NCI-H146 (cell line): ENCODE measurements at places on chromosomes 11 and 22.

GRCh38 chr11:64333556-64333955 is 6.4 kb upstream of the CCDC88B start:
- no peak for DNase-seq

DNA sequence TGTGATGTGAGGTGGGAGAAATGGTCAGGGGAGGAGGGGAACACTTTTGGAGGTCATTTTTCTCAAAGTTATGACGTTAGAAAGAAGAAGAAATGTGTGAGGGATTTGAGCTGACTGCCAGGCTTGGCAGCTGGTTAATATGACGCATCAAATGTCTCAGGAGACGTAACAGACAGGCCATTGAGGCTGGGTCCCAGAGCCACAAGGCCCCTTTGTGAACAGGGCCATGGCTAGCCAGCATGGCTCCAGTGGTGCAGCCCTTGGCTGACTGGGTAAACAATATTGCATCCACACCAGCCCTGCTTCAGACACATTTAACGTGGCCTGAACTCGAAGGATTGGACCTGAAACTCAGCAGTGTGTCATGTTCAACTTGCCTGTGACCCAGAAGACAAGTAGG is 34.3 kb downstream of the AMOTL1 start:
- DNase-seq, result no peak

DNA sequence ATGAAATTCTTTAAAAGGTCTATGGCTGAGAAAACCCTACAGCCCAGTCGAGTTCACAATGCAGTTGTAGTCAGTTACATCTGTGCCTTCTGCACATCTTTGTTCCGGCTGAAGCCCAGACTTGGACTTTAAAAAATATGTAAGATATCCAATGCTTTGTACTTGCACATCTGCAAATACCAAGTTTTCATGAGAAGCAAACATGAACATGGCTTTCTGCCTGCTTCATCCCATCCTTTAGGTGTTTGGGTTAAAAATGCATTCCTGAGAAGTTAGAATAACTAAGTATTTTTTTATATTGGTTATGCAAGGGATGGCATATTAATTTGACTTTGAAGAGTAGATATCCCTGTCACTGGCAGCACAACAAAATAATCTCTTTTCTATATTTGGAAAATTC is 528.4 kb downstream of the METTL15 start:
- no peak for DNase-seq

DNA sequence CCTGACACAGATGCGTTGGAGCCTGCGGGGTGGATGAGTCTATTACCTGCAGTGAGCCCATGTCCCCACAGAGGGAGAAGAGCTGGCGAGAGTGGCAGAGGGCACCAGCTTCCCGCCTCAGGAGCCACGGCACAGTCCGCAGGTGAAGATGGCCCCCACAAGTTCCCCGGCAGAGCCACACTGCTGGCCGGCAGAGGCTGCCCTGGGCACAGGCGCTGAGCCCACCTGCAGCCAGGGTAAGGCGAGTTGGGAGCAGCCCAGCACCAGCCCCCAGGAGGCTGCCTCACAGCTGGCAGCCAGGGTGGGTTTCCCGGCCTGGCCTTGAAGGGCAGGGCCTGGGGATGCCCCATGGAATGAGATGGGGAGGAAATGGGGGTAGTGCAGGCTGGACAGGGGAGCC is 5.2 kb upstream of the SUSD2 start:
- no peak for DNase-seq

DNA sequence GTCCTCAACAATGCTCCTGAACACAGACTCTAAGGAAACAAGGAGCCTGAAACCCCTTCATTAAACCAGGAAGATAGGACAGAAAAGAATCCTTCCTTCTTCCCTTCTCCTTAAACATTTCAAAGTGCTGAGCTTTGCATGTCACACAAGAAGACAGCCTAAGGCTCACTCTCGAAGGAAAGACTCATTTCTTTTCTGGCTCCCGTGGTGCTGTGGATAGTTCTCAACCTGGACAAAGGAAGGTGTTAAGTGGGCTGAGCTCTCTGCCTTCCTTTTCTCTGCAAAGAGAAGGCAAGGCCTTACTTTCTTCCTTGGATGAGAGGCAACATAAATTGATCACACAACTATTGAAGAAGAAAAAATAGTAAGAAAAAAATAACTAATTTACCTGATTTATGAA is 452.4 kb upstream of the DDI1 start:
- DNase-seq, result no peak

- DNase-seq, result no peak
Observed at GRCh38 chr11:8826901-8827560, 84.0 kb upstream of the AKIP1 start.

- no peak for DNase-seq
Observed at GRCh38 chr22:40419718-40420117, 49.3 kb downstream of the SGSM3 start.

DNA sequence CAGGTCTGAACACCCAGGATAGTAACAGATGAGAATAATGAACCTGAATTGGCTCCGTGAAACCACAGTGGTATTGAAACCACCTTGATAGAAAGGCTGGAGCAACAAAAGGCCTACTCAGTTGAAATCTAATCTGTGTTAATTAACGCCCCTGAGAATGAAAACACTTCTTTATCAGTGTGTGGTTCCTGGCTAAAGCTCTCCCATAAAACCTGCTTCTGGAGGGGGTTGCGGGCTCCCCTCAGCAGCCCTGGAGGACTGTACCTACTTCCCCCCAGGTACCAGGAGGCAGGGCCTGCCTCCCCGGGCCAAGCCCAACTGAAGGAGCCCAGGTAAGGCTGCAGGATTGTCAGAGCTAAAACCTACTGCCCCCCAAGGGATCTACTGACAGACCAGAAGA is 54.6 kb downstream of the PLEKHA7 start:
- DNase-seq, result peak; percentile 85

- DNase-seq, result no peak
Observed at GRCh38 chr11:9069256-9069655, 22.1 kb downstream of the SCUBE2 start.

DNA sequence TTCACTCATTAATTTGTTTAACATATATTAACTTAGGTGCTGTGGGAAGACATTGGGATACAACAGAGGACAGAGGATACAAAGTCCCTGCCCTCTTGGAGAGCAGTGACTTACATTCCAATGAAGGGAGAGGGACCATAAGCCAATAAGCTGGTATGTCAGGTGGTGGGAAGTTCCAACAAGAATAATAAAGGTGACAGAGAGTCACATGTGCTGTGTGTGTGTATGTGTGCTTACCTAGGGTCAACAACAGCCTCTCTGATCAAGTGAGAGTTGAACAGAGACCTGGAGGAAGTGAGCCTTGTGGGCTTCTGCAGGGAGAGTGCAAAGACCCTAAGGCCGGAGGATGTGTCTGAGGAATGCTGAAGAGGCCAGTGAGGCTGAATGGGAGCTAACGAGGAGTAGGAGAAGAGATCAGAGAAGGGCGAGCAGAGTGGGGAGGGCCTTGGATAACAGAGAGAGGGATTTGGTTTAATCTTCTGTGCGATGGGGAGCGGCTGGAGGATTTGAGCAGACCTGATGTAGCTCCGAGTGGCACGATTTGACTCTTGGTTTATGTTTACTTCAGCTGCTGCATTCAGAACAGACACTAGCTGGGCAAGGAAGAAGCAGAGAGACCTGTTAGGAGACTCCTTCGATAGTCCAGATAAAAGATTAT is 35.3 kb downstream of the MAP6 start:
- DNase-seq, result no peak

DNA sequence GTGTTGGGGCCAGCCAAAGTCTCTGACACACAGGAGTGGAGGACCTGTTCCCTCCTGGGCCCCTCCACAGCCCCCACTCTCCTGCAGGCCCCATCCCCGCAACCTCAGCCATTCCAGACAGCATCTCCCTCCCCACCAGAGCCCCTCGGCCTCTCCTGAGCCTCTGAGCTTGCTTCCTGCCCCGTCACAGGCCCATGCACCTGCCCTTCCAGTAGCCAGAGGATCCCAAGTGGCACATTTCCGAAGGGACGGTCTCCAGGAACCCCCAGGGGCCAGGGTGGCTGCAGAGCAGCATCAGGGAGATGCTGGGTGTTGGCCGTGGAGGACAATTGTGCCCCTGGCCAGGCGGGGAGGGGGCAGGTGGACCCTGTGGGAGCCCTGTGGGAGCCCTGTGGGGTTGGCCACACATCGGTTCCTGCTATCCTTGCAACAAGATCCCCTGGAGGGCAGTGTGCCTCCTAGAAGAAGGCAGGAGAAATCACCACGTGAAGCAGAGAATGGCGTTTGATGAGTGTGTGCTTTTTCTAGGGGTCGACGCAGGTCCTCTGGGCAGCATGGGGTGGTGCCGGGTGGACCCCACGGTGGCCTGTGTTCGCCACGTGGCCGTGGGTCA is 45.3 kb upstream of the PPARA start:
- no peak for DNase-seq

DNA sequence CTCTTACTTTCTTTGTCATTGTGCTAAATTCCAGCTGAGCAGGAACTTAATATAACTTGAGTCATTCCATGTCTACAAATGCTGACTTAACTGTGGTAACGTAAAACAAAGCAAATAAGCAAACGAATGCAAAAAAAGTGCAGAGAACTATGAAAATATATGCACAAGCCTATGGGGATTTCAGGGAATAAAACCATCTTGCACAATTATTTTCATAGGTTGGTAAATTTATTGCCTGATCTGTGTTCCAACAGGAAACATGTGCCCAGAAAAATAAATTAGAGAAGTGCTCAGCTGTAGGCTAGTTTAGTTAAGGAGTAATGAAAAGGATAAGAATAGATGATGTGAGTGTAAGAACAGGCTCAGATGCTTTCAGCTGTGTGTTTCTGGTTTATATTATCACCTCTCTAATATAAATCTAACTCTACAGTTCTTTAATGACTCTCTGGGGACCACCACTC is 1169.3 kb downstream of the LRRC4C start:
- no peak for DNase-seq

- DNase-seq, result no peak
Observed at GRCh38 chr22:26636296-26636695, 14.5 kb downstream of the CRYBA4 start.

- no peak for DNase-seq
Observed at GRCh38 chr11:19980957-19981669, 179.2 kb downstream of the DBX1 start.

- no peak for DNase-seq
Observed at GRCh38 chr22:36628571-36629065, 74.9 kb downstream of the CACNG2 start.

GRCh38 chr11:11450744-11451362 is 97.8 kb upstream of the CSNK2A3 start:
- no peak for DNase-seq

GRCh38 chr22:37484480-37485394 is 1.4 kb downstream of the MFNG start:
- DNase-seq, result no peak

DNA sequence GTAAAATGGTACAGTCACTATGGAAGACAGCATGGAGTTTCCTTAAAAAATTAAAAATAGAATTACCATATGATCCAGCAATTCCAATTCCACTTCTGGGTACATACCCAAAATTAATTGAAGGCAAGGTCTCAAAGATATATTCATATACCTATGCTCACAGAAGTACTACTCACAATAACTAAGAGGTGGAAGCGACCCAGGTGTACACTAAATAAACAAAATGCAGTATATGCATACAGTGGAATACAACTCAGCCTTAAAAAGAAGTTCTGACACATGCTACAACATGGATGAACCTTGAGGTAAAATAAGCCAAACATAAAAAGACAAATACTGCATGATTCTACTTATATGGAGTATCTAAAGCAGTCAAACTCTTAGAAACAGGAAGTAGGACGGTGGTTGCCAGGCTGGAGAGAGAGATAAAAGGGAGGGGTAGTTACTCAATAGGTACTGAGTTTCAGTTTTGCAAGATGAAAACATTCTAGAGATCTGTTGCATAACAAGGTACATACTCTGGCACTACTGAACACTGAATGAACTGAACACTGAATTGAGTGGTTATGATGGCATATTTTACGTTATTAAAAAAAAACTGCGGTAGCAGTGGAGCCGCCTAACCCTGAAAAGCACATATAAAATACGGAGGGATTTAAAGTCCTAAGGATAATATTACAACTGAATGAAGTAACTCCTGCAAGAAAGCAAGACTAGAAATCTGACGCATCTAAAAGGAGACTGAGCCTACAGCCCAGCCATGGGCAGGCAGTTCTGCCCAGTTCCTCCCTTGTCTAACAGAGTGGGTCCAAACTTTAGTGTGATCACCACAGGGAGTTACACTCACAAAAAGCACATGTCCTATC is 12.8 kb downstream of the DGCR2 start:
- no peak for DNase-seq

GRCh38 chr11:35950082-35950481 is 6.2 kb downstream of the LDLRAD3 start:
- no peak for DNase-seq

GRCh38 chr11:66050581-66051231 is 1.5 kb upstream of the SF3B2 start:
- DNase-seq, result no peak

GRCh38 chr11:117826190-117826570 is 1.6 kb upstream of the FXYD2 start:
- DNase-seq, result no peak

DNA sequence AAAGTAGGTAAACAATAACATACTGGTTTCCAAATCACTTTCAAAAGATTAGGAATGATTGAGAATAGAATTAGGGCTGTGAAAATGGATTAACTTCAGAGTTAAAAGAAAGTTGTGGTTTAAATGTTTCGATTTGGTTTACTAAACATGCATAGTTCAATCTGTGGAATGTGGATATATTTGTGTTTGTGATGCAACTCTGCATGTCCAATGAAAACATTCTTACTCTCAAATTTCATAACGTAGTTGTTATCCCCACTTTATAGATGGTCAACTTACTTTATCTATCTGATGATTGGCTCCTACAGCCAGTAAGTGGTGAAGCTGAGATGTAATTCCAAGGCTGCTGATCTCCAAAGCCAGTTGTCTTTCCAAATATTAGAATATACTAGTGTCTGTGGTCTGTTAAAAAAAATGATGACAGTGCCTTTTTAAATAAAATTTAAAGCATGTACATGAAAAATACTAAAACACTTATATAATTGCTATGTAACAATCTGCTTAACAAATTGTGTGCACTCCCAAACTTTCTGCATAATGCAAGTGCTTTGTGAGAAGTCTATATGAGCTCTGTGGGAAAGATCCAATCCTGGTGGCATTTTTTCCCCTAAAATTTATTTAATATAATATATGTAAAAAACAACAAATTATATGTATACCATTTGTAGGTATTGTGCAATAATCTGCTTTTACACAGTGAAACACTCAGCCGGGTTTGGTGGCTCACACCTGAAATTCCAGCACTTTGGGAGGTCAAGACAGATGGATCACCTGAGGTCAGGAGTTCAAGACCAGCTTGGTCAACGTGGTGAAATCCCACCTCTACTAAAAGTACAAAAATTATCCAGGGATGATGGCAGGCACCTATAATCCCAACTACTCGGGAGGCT is 9.7 kb upstream of the SIK3 start:
- no peak for DNase-seq

DNA sequence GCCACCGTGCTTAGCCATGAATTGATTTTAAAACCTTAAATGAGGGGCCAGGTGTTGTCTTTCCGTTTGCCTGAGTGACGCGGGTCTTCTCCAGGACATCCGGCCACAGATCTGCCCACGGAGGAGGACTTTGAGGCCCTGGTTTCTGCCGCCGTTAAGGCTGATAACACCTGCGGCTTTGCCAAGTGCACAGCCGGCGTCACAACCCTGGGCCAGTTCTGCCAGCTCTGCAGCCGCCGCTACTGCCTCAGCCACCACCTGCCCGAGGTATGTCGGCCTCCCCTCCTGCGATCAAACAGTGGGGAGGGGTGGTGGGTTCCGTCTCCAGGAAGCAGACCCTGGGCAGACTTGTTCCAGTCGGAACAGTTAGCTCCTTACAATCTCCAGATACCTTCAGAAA is 34.4 kb downstream of the IGHMBP2 start:
- DNase-seq, result no peak

GRCh38 chr11:66951927-66952337 is 6.3 kb downstream of the PC start:
- peak; percentile 51 for DNase-seq
